Stimulated activated CD8-positive, alpha-beta memory T cell treated with anti-CD3 and anti-CD28 coated beads, Interleukin-7, amount 100 ng/mL, for 1 hour (primary cell): ENCODE measurements at places on chromosomes 1 and 21.

GRCh38 chr1:110125810-110126209 lies 13.6 kb downstream of the UBL4B start:
- no peak for DNase-seq

GRCh38 chr1:178412400-178412770 lies 84.4 kb downstream of the CLEC20A start:
- no peak for DNase-seq

- DNase-seq: no peak
These were observed 9.0 kb downstream of the SH2D2A start for GRCh38 chr1:156807627-156808026.

DNA sequence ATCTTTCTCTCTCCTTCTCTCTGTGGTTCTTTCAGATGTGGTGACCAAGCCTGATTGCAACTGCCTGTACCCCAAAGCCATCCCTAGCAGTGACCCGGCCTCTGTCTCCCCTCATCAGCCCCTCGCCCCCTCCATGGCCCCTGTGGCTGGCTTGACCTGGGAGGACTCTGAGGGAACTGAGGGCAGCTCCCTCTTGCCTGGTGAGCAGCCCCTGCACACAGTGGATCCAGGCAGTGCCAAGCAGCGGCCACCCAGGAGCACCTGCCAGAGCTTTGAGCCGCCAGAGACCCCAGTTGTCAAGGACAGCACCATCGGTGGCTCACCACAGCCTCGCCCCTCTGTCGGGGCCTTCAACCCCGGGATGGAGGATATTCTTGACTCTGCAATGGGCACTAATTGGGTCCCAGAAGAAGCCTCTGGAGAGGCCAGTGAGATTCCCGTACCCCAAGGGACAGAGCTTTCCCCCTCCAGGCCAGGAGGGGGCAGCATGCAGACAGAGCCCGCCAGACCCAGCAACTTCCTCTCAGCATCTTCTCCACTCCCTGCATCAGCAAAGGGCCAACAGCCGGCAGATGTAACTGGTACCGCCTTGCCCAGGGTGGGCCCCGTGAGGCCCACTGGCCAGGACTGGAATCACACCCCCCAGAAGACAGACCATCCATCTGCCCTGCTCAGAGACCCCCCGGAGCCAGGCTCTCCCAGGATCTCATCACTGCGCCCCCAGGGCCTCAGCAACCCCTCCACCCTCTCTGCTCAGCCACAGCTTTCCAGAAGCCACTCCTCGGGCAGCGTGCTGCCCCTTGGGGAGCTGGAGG lies 12.7 kb downstream of the CSF1 start:
- DNase-seq: no peak

- no peak for DNase-seq
These were observed 159.7 kb upstream of the B3GALT2 start for GRCh38 chr1:193346085-193346484.

- no peak for DNase-seq
These were observed 670.6 kb upstream of the PKN2 start for GRCh38 chr1:88013485-88013884.

- DNase-seq: no peak
These were observed 174.9 kb downstream of the COP1 start for GRCh38 chr1:176032040-176032645.

DNA sequence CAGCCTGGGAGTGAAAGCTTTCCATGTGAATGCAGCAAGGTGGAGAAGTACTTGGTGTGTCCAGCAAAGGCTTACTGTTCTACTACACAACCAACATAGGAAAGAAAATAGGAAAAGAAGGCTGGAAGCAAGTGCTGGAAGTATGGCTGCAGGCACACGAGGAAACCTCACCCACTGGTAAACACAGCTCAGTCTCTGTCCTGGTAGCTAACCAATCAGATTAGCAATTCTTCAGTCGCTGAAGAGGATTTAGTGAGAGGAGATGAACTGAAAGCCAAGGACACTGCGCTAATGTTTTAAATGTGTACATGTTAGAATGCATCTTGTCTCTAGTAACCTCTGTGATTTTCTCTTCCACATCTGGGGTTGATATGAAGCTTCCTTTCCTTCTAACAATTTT lies 36.2 kb upstream of the CACHD1 start:
- DNase-seq: no peak

- DNase-seq: no peak
These were observed 117.3 kb downstream of the MAB21L3 start for GRCh38 chr1:116228511-116228910.

DNA sequence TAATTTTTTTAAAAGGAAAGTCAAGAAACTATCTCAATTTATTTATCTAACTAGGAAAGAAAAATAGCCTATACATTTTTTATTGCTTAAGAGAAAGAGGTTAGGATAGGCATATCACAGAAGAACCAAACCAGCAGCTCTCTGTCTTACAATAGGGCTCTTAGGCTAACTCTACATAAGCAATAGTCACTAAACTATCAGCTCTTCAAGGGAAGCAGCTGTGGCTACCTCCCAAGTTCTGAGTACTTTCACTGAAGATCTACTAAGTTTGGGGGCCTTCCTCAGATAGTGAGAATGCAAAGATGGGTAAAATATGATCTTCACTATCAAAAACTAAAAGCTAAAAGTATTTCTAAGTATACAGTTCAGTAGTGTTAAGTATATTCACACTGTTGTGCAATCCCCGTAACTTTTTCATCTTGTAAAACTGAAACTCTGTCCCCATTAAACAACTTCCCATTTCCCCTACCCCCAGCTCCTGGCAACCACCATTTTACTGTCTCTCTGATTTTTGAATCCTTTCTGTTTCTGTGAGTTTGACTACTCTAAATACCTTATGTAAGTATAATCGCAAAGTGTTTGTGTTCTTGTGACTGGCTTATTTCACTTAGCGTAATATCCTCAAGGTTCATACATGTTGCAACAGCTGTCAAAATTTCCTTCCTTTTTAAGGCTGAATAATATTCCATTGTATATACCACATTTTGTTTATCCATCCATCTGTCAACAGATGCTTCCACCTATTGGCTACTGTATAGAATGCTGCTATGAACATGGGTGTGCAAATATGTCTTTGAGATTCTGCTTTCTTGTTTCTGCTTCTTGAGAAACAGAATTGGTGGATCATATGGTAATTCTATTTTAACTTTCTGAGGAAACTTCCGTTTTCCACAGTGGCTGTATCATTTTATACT lies 73.3 kb downstream of the ACBD6 start:
- no peak for DNase-seq

- DNase-seq: peak; percentile 68
These were observed 64.0 kb downstream of the SLC19A1 start for GRCh38 chr21:45478115-45478801.

DNA sequence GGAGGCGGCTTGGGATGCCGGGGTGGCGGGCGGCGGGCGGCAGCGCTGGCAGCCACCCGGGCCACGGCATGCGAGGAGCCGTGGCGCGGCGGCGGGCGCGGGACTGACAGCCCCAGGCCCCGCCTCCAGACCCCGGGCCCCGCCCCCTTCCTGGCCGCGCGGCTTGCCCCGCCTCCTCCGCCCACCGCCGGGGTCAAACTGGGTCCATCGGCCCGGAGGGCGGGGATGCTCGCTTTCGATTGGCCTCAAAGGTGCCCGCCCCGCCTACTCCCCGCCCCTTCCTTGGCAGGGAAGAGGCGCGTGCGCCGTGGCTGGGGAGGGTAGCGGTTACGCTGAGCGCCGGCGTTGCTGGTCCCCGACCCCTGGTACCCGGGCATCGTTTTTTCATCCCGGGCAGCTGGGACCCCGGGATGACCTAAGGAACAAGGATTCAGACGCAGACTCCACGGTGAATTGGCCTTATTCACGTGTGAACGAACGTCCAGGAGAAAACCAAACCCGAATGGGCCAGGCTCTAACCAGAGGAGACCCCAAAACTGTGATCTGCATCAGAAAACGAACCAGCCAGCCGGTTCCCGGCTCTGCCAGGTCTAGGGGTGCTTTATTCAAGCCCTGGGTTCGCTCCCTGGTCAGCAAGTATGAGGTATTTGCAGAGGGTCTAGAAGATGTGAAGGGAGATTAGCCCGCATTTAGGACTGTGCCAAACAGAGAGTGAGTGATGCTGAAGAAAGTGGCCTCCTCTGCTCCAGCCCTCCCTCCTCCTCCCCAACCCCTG lies 117.2 kb upstream of the GUCA2B start:
- DNase-seq: peak; percentile 96

DNA sequence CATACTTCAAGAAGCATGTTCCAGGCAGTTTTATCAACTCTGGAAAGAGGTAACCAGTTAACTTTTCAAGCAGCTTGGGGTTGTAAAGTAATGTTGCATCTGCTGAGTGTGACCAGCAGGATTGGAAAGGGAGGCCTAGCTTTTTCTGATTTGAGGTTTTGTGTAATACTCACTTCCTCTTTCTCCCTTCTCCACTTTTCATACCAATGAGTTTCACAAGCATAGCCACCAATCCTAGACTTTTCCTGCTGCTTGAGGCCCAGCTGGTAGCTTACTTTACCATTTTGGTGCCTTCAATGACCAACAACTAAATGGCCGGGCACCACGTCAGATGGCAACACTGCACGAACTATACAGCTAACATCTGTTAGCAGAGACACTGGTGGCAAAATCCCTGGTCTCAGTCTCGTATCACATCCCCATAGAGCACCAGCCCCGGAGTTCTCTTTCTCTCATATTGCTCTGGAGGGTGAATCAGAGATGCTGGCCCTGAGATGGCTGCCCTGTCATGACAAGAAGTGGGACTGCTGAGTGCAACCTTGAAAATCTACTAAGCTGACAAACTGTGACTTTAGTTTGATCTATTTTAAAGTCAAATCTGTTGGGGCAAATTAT lies 14.8 kb upstream of the GPR88 start:
- no peak for DNase-seq

GRCh38 chr1:206080026-206080820 lies 27.2 kb downstream of the RHEX start:
- no peak for DNase-seq

- DNase-seq: no peak
These were observed 186.5 kb downstream of the FASLG start for GRCh38 chr1:172845371-172845770.

GRCh38 chr1:26126321-26127084 lies 14.9 kb downstream of the PDIK1L start:
- peak; percentile 19 for DNase-seq

DNA sequence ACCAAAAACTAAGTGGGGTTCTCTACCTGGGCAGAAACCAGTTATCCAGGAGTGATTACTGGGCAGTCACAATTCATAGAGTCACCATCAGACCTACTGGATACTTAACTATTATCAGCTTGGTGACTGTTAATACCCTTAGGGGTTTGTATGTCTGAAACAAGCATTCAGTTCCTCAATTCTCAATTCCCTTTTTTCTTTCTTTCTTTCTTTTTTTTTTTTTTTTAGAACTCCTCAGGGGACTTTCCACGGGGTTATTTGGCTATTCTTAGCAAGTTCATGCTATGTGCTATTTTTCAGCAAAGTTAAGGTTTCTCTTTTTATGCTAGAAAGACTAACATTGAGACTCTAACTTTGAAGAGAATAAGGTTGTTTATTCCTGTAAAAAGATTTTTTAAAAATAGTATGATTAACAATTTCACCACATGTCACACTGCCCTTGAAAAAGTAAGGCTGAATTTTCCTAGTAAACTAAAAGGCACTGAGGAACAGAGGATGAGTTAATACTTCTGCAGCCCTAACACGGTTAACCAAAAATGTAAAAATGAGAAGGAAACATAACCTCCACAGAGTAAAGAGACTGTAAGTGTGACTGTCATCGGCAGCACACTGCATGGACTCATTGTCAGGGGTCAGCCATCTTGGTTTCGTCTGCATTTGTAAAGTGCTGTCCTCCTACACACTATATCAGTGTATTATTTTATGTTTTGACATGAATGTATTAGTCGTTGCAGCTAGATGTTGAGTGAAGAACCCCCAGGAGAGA lies 310.2 kb downstream of the NTNG1 start:
- DNase-seq: no peak

- DNase-seq: no peak
These were observed 17.4 kb upstream of the ACTRT2 start for GRCh38 chr1:3003941-3004270.

GRCh38 chr1:151210830-151211229 lies 12.5 kb downstream of the PIP5K1A start:
- no peak for DNase-seq

- DNase-seq: no peak
These were observed 210.3 kb downstream of the ST6GALNAC3 start for GRCh38 chr1:76284842-76285241.

- DNase-seq: no peak
These were observed at the start of gene HHAT for GRCh38 chr1:210328746-210329503. HHAT (plus strand) TSS chr1:210328902; CDS start chr1:210348976, 20,074 bp downstream.

GRCh38 chr1:96427616-96428015 lies 294.0 kb upstream of the PTBP2 start:
- DNase-seq: no peak

DNA sequence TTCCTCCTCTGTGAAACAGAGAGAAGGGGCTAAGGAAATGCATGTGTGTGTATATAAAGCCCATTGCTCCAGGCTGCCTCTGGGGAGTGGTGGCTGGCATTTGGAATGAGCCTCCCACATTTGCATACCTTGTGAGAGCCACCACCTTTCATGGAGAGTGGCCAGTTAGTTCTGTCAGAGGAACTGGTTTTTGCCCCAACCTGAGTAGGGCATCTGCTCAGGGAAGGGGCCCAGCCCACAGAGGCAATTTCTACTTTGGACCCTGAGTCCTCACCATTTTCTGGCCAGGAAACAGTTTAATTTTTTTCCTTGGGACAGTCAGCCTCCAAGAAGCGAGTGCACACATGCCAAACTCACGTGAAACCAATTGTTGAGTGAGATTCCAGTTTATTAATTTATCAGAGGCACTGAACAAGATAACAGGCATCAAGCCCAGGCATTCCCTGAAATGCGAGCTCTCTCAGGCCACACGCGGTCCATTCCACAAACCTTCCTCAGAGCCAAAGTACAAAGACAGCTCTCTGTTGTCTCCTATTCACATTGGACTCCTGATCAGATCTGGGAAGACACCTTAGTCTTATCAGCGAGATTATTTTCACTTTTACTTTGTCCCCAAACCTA lies 1.0 kb upstream of the SLC6A9 start:
- no peak for DNase-seq

GRCh38 chr1:40210511-40211204 lies 37.1 kb upstream of the TMCO2 start:
- no peak for DNase-seq

GRCh38 chr1:66197785-66198184 lies 336.2 kb upstream of the SGIP1 start:
- no peak for DNase-seq

GRCh38 chr1:229260297-229260696 lies 10.6 kb upstream of the RAB4A start:
- no peak for DNase-seq

DNA sequence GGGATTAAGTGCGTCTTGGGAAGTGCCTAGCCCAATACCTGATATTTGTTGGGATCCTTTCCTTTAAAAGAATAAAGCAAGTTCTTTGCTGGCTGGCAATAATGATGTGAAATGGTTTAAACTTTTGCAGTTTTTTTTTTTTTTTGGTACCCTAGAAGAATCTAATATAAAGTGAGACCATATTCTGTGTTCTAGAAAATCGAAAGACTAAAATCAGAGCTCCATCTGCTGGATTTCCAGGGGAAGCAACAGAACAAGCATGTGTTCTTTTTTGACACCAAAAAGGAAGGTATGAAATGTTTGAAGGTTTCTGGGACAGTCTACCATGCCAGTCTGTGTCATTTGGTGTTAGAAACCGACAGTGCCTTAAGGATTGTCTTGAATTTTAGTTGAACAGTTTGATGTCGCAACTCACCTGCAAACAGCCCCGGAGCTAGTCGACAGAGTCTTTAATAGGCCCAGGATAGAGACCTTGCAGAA lies 6.4 kb downstream of the UTP11 start:
- DNase-seq: no peak

GRCh38 chr1:91501523-91501851 lies 836 bp downstream of the CDC7 start:
- no peak for DNase-seq

GRCh38 chr1:151132335-151133017 lies 14.0 kb downstream of the SEMA6C start:
- no peak for DNase-seq
